ENCODE measurements at places on chromosomes 3 and 15.

GRCh38 chr3:131114256-131114655, 87.6 kb downstream of the NEK11 start:
- DNase-seq, result no peak

GRCh38 chr15:83436513-83437158, 10.5 kb upstream of the SH3GL3 start:
- DNase-seq, result no peak

GRCh38 chr15:87263296-87263695, 993.2 kb downstream of the NTRK3 start:
- DNase-seq, result no peak

DNA sequence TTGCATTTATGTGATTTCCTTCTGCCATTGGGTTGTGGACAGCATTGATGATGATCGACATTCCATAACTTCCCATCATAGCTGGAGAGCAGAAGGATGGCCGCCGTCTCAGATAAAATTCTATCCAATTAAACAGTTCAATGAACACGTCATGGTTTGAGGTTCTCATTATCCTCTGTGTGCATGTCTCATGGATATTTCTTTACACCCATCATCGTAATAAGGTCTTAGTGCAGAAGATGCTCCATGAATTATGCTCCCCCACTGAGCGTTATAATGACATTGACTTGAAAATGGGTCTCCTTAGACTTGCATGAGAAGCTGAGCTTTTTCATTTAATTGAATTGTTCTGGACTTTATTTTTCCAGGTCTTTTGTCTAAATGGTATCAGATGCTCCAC, 92.1 kb downstream of the TRIM42 start:
- no peak for DNase-seq

GRCh38 chr3:71585887-71586809, 2.6 kb upstream of the FOXP1 start:
- no peak for DNase-seq

DNA sequence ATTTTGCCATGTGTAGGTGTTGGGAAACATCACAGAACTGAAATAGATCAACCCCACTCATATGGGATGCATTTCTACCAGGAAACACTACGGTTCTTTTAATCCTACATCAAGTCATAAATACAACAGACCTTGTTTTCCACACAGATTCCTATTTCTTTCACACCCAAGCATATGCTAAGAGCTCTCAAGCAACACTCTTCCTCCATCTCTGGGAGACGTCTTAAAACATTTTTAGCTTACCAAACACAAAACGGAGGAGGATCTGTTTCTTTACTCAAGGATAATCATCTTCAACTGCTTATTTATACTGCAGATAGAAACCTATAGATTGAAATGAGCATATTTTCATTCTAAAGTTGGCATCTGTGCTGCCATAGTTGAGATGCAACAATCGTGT, 5.1 kb downstream of the GJD2 start:
- DNase-seq, result no peak

- no peak for DNase-seq
Observed at GRCh38 chr3:194671511-194671899, 486 bp downstream of the LSG1 start.

- DNase-seq, result no peak
Observed at GRCh38 chr3:136377508-136377907, 127.4 kb downstream of the PCCB start.

- no peak for DNase-seq
Observed at GRCh38 chr3:156948402-156949210, 122.5 kb downstream of the LEKR1 start.

DNA sequence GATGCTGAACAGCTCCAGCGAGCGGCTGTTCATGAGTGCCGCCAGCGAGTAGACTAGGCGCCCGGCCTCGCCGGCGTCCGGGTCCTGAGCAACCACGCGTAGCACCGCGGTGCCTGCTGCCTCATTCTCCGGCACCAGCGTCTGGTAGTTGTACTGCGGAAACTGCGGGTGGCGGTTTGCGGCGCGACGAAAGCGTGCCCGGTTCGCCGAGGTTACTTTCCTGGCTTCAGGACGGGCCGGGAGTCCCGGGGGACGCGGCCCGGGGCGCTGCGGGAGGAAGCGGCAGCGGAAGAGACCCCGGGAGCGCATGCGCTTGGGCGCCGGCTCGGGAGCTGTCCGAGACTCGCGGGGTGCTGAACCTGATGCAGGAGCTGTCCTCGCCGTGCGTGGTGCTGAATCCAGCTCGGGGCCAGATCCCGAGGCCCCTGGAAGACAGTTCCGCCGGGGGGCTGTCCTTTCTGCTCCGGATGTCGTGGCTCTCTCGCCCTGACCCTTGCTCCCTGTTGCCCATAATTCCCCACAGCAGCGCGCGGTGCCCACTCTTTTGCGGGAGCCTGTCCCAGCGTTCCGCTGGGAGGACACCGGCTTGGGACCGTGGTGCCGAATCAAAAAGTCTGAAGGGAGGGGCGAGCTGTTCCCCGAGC, 1.1 kb downstream of the CELSR3 start:
- peak; percentile 69 for DNase-seq

GRCh38 chr15:74333662-74334061, 33.8 kb downstream of the CYP11A1 start:
- DNase-seq, result no peak

DNA sequence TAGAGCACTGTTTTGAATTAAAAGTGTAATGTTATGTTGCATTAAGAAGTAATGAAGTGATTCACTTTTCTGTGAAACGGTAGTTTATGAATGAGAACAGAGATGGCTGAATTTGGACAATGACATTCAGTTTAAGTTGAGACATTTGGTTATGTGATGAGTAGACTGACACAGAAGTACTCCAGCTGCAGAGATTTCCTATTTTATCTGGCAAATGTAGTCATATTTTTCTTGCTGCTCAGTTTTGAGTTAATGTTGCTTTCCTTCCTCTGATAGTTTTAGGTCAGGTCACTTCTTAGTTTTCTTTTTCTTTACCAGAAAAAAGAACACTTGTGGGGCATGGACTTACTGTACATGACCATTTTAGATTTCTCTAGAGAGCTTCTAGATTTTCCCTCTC, 51.2 kb downstream of the ASB7 start:
- DNase-seq, result no peak

- DNase-seq, result no peak
Observed at GRCh38 chr15:59438625-59439290, 772 bp downstream of the FAM81A start.

GRCh38 chr3:61264281-61264680, 13.0 kb upstream of the FHIT start:
- no peak for DNase-seq

DNA sequence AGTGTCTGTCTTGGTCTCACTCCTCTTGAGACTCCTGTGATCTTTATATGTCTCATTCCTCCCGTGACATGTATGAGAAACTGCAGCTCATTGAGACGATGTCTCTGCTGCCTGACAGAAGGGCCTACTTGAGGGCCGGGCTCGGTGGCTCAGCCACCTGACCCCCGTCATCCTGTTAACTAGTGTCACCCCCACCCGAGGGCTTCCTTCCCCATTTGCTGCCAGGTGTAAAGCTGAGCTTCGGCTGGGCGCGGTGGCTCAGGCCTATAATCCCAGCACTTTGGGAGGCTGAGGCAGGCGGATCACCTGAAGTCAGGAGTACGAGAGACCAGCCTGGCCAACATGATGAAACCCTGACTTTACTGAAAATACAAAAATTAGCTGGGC, 12.7 kb downstream of the SEMA4B start:
- DNase-seq, result no peak

- no peak for DNase-seq
Observed at GRCh38 chr3:12120374-12121140, 38.2 kb downstream of the TIMP4 start.

DNA sequence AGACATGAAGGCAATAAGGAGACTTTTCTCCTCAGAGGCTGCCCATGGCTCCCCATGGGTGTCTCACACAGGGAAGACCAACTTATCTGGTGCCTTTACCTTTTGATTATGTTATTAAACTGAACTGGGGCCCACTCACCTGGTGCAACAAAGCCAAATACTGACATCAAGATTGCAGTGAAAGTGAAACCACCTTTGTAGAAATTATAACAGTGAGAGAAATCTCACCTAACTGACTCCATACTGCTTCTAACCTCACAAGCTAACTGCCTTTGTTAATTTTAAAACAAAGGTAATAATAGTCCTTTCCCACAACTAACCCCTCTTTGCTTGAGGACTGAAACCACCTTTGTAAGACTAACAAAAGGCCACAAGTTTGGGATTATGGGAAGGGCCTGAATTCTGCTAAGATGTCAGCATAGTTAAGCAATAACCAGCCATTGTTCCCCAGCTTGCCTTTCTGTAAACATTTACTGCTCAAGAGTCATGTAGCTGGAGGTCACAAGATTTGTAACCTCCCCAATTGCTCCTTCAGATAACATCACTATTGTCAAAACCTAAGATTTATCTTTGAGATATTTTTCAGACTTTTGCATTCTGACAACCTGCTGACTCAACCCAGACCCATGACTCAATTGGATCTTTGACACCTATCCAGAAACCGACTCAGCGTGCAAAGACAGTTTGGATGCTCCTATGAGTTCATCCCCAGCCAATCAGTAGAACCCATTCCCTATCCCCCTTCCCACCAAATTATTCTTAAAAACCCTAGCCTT, 420.3 kb upstream of the CFAP20DC start:
- peak; percentile 25 for DNase-seq

- no peak for DNase-seq
Observed at GRCh38 chr3:143201870-143202752, 82.5 kb downstream of the CHST2 start.

GRCh38 chr15:62119227-62119864, 45.7 kb downstream of the C2CD4B start:
- no peak for DNase-seq

DNA sequence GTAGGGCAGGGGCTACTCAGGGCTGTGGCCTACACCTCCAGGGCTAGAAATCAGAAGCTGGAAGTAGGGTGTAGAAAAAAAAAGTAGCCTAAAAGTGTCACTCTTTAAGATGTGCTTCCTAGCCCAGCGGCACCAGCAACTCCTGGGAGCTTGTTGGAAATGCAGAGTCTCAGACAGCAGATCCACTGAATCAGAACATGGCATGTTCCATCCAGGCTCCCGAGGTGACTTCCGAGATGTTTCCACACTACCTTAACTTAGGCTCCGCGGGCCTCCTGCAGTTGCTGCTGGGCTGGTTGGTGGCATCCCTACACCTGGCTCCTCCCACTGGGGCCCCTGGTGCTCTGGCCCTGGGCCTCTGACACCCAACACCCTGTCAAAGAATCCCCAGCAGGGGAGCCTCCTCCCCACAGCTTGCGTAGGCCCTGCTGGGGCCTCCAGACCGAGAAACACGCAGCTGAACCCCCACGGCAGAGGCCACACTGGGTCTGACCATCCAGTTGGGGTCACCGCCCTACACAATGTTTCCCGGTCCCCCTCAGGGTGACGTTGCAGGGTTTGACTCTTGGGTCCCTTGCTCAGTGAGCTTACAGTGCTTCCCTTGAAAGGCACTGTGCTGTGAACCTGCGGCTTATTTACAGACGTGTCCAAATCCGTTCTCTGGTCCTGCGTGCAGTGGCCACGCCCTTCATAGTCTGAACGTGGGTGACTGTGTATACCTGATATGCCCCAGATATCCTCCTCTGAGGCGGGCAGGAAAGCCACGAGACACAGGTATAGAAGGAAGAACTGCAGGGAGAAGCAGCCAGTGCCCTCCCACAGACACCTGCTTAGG, 46.5 kb downstream of the FAM174B start:
- DNase-seq, result no peak

DNA sequence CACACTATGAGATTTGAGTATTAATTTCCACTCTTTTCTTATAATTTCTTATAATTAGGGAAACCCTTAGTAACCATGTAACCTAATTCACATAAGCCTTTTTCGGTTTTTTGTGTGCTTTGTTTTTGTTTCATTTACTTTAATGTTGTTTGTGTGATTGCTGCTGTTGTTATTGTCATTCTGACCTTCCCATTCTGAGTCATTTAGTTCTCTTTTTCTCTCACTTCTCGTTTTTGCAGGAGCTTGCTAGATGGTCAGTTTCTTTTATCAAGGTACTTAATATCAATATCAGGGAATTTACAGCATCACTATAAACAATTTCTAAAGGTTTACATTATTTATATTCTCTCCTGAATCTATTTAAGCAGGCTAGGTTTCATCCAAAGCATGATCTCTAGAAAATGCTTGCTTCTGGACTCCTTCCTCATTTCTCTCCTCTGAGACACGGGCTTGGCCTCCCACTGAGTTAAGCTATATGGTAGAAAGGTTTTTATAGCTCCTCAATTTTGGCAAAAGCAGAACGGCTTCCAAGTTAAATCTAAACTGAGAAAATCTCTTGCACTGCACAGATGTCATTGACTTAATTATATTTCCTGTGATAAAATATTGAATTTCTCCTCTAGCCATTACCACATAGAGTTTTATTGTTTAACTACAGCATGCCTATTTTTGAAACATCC, 534.2 kb downstream of the NSUN3 start:
- no peak for DNase-seq

- DNase-seq, result no peak
Observed at GRCh38 chr15:48541341-48542278, 103.9 kb downstream of the FBN1 start.

- no peak for DNase-seq
Observed at GRCh38 chr15:93563218-93563617, 474.2 kb upstream of the RGMA start.

GRCh38 chr3:151367448-151367847, 17.1 kb downstream of the P2RY12 start:
- no peak for DNase-seq

- no peak for DNase-seq
Observed at GRCh38 chr15:80618685-80619400, 76.3 kb upstream of the ABHD17C start.

DNA sequence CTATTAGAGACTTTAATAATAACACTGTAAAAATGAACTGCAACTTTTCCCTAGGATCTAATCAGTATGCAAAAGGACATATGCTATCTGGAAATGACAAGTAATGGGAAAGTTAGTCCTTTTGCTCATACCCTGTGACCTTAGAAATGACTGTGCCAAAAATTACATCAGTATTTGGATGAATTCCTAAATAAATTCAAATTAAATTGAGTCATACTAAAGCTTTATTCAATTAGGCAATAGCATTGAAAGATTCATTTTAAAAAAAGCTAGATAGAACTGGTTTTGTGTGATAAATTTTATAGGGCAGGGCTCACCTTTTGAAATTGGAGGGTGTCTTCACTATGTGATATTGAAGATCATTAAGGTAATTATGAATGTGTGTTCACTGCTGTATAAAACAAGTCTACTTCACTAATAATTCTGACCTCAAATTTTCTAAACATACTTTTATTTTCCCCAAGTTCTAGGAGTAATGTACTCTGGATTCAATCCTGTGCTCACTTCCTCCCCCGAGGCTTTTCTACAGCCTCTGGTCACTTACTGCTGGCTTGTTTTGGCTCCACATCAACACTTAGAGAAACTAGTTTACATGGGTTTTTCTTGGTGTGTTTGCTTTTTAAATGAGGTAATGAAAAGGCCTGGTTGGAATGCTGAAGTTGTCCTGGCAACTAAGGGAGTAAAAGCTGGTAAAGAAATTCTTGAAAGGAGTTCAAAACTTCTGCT, 44.4 kb upstream of the SPTSSB start:
- DNase-seq, result no peak

DNA sequence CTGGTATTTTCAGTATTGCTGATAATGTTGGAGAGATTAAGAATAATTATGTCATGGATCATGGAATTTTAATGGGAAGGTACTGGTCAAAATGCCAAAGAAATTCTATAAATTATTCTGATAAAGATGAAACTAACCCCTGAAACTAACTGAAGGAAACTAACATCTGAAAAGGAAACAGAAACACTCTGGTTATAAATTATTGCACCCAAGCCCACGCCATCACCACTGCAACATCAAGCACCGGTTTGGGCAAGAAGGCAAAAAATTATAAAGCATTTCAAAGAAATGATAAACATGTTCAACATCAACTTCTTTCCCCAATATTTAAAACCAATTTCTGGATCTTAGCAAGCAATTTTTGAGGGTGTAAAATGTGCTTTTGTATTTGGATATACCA, 372.5 kb downstream of the TBC1D5 start:
- DNase-seq, result no peak

All from activated T-cell treated with anti-CD3 and anti-CD28 coated beads for 48 hours (primary cell).